ENCODE measurements at places on chromosomes 11 and 22.

GRCh38 chr11:111427471-111427912 is 48.4 kb upstream of the POU2AF1 start:
- DNase-seq = no peak

GRCh38 chr11:121448431-121448941 is 3.6 kb upstream of the SORL1 start:
- DNase-seq = peak; percentile 53

DNA sequence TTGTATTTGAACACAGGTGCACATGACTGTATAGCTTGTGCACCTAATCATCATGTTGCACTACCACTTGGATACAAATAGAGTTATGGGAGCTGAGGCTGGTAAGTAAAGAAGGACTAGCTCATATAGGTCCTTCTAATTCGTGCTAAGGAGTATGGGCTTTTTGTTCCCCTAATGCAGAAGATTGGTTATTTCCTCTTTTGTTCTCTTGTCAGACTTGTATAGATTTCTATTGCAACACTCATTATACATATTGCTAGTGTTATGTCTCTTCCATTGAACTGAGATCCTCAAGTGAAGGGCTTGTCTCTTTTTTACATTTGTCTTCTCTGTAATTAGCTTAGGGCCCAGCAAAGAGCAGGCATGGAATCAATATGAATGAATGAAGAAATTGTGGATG is 54.1 kb upstream of the ARHGAP20 start:
- no peak for DNase-seq

- no peak for DNase-seq
Observed at GRCh38 chr11:119758291-119758690, 29.3 kb upstream of the NECTIN1 start.

DNA sequence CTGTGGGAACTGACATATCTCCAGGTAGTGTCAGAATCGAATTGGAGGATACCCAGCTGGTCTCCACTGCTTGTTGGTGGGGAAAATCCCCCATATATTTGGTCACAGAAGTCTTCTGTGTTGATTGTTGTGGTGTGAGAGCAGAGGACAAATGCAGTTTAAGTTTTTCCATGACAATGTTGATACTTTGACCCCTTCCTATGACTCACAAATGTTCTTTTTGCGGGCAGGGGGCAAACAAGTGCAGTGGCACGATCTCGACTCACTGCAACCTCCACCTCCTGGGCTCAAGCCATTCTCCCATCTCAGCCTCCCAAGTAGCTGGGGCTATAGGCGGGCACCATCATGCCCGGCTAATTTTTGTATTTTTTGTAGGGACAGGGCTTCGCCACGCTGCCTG is 7.4 kb upstream of the PATL1 start:
- DNase-seq = no peak

GRCh38 chr22:48423481-48423911 is 1404.2 kb downstream of the BRD1 start:
- no peak for DNase-seq

GRCh38 chr11:45373506-45374035 is 87.4 kb upstream of the SYT13 start:
- no peak for DNase-seq

DNA sequence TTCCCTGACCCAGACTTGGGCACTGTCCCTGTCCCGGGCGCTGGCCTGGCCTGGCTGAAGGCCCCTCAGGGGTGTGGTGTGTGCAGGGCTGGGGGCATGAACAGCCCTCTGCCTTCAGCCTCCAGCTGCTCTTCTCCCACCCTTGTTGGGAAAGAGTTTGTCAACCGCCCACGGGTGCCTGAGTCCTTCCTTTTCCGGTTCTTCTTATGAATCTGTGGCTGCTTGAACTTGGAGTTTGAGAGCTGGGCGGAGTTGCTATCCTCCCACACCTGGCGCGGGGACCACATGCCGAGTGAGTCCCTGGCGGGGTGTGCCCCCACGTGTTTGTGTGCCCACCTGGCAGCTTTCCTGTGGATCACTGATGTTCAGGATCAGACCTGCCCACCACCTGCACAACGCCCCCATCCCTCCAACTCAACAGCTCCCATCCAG is 13.4 kb downstream of the NFAM1 start:
- no peak for DNase-seq
